ENCODE measurements at places on chromosomes 16 and 17.

DNA sequence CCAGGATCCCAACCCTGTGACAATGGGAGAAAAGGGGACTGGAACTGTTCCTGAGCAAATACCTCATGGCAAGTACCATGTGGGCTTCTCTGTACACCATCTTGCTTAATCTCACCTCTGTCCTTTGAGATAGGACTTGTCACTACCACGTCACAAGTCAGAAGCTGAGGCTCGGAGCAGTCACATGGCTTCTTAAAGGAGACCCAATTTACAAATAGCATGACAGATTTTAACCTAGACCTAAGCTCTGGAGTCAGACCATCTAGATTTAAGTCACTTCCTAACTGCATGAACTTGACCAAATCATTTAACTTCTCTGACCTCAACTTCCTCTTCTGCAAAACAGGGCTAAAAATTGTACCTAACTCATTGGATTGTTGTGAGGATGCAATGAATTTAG lies 36.0 kb upstream of the CCL1 start:
- DNase-seq, result no peak

DNA sequence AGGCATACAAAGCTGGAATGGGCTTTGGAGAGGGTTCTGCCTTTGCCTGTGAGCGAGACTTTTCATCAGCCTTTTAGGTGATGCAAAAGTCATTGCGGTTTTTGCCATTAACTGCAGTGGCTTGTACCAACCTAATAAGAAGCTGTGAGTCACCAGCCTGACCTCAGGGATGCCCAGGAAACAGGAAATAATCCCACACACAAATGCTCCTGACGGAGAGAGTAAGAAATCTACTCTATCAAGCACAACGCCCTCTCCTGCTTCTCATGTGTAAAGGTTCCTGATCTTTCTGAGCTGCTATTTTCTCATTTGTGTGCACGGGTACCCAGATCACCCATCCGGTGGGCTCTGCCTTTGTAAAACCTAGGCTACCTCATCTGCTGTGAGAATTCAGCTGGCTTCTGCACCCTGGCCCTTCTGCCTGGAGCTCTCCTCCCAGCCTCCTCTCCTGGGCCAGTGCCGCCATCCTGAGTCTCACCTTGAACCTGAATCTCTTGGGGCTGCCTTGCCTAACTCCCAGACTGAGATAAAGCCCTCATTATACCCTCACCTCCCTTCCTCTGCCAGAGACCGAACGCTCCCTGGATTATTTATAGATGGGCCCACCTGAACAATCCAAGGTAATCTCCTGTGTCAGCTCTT lies 299.7 kb downstream of the C16orf95 start:
- DNase-seq, result no peak

- DNase-seq, result no peak
These were observed 5.7 kb upstream of the NME1 start for GRCh38 chr17:51147650-51148049.

DNA sequence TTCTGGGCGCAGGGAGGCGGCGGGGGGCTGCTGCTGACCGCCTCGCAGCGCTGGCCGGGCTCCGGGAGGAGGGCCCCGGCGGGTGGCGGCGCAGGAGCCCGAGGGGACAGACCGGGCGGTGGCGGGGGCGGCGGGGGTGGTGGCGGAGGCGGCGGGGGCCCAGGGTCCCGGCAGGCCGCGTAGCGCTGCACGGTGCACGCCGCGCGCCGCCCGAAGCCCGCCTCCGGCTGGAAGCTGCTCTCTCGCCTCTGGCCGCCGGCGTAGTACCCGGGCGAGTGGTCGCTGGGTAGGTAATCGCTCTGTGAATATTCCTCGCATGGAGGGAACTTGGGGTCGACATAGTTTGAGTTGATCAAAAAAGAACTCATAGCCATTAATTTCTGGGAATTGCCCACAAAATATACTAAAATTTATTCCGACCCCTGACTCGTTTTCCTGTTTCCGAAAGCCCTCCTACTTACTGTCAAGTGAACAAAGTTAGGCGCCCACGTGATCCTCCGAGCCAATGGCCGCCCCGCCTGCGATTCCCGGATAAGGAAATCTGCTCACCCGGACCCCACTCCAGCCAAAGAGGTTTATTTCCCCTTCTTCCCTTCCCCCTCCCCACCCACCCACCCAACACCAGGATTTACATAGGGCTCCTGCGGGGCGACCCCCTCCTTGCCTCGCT lies at the start of gene HOXB4:
TSS of gene HOXB4 (minus strand) at position 405 of the 670 bp plus-strand sequence. CDS start at position 374, 31 bp downstream.
- no peak for DNase-seq

Measured in substantia nigra (tissue), 51 donors.